ENCODE measurements at places on chromosomes 13 and 19.

GRCh38 chr19:925087-925525 is 729 bp upstream of the ARID3A start:
- peaks cover 5% of the 10 kb centered on the region for H3K36me3 ChIP-seq
- no peak overlapping the region for H3K27ac ChIP-seq
- peak overlapping the region; percentile 79 for H3K4me3 ChIP-seq
- DNase-seq, result no peak
- peaks cover 28% of the 10 kb centered on the region for H3K27me3 ChIP-seq
- peaks cover 20% of the 10 kb centered on the region for H3K4me1 ChIP-seq

DNA sequence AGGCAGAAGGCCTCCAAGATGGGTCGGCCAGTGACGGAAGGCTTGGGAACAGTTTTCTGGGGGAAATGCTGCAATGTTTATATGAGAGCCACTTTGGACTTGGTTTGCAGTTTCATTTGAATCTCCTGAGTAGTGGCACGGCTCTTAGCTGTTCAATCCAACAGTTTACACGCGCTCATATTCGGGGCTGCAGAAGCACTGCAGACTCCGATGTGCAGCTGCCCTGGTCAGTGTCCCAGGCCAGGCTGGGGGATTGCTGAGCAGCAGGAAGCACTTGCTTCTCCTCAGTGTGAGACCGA is 31.7 kb downstream of the CEBPG start:
- no peak overlapping the region for H3K4me3 ChIP-seq
- no peaks in the 10 kb centered on the region for H3K4me1 ChIP-seq
- no peak for DNase-seq
- H3K27me3 ChIP-seq, result peaks cover 4% of the 10 kb centered on the region
- no peaks in the 10 kb centered on the region for H3K36me3 ChIP-seq

DNA sequence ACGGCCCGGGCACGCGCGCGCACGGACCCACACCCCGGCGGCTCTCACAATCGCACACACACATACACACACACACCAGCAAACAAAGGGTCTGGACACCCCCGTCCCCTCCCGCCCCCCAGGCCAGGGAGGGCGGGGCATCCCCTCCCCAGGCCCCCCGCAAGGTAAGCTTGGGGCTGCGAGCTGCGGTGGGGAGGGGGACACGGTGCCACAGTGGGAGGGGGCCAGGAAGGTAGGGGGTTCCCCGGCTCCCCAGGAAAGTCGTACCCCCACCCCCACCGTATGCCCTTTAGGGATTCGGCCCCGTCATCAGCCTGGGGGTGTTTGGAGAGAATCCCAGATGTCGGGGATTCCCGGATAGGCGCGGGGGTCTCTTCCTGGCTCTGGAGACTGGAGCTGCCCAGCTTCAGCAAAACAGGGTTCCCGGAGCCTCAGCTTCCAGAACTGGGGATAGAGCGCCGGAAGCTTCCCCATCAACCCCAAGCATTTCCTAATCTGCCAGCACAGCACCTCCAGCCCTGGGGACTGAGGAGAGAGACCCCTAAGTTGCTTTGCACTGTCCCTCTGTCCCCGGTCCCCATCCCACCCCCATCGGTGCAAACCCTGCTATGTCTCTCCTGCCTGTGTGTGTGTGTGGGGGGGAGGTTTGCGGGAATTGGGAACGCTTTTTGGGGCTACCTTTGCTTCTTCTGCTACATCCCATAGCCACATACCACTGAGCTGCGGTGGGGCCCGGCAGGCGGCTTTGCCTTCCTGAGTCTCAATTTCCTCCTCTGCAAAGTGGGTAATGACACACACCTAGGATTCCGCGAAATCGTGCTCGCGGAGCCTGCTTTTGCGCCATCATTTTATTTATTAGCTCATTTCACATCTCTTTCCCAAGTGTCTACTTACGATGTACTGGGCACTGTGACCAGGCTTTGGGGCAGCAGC is 1.8 kb upstream of the CDC37 start:
- H3K27me3 ChIP-seq, result peaks cover 64% of the 10 kb centered on the region
- no peaks in the 10 kb centered on the region for H3K36me3 ChIP-seq
- H3K27ac ChIP-seq, result no peak overlapping the region
- H3K4me1 ChIP-seq, result peaks cover 29% of the 10 kb centered on the region
- H3K4me3 ChIP-seq, result peak overlapping the region; percentile 98

GRCh38 chr13:59776924-59777690 is 386.6 kb downstream of the DIAPH3 start:
- no peaks in the 10 kb centered on the region for H3K27me3 ChIP-seq
- H3K4me1 ChIP-seq, result peaks cover 19% of the 10 kb centered on the region
- H3K4me3 ChIP-seq, result no peak overlapping the region
- no peak overlapping the region for H3K27ac ChIP-seq

DNA sequence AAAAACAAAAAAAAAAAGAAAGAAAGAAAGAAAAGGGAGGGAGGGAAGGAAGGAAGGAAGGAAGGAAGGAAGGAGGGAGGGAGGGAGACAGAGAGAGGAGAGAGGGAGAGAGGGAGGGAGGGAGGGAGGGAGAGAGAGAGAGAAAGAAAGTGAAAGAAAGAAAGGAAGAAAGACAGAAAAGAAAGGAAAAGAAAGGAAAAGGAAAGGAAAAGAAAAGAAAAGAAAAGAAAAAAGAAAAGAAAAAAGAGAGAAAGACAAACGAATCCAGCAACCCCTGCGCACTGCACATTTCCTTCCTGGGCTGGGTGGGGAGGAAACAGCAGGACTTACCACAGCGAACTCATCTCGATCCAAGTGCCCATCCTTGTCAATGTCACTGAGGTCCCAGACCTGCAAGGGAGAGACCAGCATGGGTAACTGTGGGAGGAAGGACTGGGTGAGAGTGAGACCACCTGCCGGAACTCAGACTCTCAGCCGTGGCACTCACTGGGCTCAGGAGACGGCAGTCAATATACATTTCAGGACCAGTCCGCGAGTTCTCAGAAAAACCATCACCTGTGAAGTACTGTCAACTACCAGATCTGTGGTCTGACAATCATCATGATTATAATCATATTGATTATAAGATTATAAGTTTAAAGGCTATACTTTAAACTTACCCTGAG is 43.3 kb downstream of the EPS15L1 start:
- no peak overlapping the region for H3K4me3 ChIP-seq
- no peak for DNase-seq
- no peaks in the 10 kb centered on the region for H3K4me1 ChIP-seq
- peaks cover 51% of the 10 kb centered on the region for H3K36me3 ChIP-seq

DNA sequence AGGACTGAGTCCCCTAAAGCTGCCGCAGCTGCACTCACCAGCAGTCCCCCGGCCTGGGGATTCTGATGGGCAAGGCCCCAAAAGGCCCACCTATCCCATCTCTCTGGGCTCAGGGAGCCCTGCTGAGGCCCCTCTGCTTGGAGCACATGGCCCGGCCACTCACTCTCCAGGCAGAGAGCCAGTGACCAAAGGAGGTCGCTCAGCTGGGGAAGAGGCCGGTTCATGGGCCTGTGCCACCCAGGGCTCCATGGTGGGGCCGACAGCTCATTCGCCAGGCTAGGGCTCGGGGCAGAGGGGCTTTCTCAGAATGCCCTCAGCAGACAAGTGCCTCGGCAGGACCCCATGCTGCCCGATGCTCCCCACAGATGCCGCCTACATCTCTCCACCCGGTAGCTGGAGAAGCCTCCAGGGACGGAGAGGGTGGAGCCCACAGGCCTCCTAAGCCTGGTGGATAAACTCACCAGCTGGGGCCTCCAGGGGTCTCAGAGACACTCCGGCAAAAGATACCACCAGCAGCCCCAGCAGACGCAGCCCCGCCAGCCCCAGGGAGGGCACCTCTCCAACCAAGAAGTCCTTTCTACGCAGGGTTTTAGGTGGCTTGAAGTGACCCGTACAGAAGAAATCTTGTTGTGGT is 54.4 kb downstream of the MLLT1 start:
- H3K36me3 ChIP-seq, result peaks cover 21% of the 10 kb centered on the region
- H3K4me3 ChIP-seq, result no peak overlapping the region
- H3K27me3 ChIP-seq, result no peaks in the 10 kb centered on the region
- H3K27ac ChIP-seq, result peak overlapping the region; percentile 61
- DNase-seq, result no peak

- no peaks in the 10 kb centered on the region for H3K4me1 ChIP-seq
- DNase-seq, result no peak
- H3K36me3 ChIP-seq, result peaks cover 35% of the 10 kb centered on the region
- H3K4me3 ChIP-seq, result no peak overlapping the region
These were observed 51.6 kb downstream of the ZNF146 start for GRCh38 chr19:36266375-36266961.

DNA sequence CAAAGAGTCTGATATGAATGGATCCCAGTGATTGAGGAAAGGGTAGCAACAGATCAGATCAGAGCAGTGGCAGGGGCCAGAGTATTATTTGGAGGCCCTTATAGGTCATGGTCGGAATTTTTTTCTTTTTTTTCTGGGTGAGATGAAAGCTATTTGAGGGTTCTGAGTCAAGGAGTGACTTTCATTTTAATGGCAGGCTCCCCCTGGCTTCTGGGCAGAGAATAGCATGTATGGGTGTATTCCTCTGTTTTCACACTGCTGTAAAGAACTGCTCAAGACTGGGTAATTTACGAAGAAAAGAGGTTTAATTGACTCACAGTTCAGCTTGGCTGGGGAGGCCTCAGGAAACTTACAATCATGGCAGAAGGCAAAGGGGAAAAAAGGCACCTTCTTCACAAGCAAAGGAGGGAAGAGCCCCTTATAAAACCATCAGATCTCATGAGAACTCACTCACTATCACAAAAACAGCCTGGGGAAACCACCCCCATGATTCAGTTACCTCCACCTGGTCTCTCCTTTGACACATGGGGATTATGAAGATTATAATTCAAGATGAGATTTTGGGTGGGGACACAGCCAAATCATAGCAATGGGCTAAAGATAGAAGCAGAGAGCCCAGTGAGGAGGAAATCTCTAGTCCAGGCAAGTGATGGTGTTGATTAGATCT is 3.0 kb upstream of the SLC6A16 start:
- H3K27me3 ChIP-seq, result peaks cover 4% of the 10 kb centered on the region
- H3K36me3 ChIP-seq, result peaks cover 66% of the 10 kb centered on the region
- H3K27ac ChIP-seq, result no peak overlapping the region
- no peak for DNase-seq
- peaks cover 27% of the 10 kb centered on the region for H3K4me1 ChIP-seq

- no peak overlapping the region for H3K4me3 ChIP-seq
- H3K36me3 ChIP-seq, result peaks cover 16% of the 10 kb centered on the region
- no peaks in the 10 kb centered on the region for H3K27me3 ChIP-seq
- DNase-seq, result no peak
These were observed 23.6 kb downstream of the AP3D1 start for GRCh38 chr19:2127758-2128157.

DNA sequence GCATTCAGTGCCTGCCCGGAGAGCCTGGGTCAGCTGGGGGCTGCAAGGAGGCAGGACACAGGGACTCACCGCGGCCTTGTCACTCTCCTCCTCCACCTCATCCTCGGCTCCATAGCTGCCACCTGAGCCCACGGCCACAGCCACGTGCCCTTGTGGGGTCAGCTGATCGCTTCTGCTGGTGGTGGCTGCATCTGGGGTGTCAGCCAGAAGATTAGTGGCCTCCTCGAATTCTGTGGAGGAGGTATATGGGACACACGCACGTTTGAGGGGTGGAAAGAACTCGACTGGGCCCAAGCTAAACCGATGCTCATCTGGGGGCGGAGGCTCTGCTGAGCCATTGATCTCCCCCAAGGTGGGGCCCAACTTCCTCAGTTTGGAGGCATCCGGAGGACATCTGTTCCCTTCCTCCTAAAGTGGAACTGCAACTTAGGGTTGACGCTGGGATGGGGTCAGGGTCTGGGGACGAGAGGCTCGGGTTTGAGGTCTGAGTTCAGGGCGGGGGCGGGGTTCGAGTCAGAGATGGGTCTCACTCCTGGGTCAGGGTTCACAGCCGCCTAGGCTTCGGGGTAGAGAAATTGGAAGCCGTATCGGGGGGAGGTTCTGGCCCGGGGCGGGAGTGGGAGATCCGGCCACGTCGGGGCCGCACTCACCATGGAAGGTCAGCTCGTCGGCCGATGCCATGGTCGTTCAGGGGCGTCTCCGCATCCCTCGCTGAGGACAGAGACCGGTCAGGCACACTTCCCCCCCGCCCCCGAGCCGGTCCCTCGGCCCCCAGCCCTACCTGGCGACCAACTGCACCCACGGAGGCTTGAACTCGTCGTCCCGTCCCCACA is 493 bp downstream of the YIPF2 start:
- H3K27ac ChIP-seq, result no peak overlapping the region
- H3K27me3 ChIP-seq, result no peaks in the 10 kb centered on the region
- peaks cover 24% of the 10 kb centered on the region for H3K4me1 ChIP-seq
- DNase-seq, result no peak
- H3K4me3 ChIP-seq, result peak overlapping the region; percentile 92
- H3K36me3 ChIP-seq, result peaks cover 21% of the 10 kb centered on the region

- peaks cover 9% of the 10 kb centered on the region for H3K4me1 ChIP-seq
- peaks cover 3% of the 10 kb centered on the region for H3K27me3 ChIP-seq
- H3K27ac ChIP-seq, result no peak overlapping the region
- H3K36me3 ChIP-seq, result no peaks in the 10 kb centered on the region
- no peak overlapping the region for H3K4me3 ChIP-seq
- no peak for DNase-seq
These were observed 290.5 kb downstream of the RFC3 start for GRCh38 chr13:34108410-34108809.

GRCh38 chr13:45398877-45399276 is 19.3 kb downstream of the SLC25A30 start:
- peaks cover 2% of the 10 kb centered on the region for H3K27me3 ChIP-seq
- H3K4me3 ChIP-seq, result no peak overlapping the region
- DNase-seq, result no peak
- peaks cover 25% of the 10 kb centered on the region for H3K4me1 ChIP-seq
- H3K27ac ChIP-seq, result no peak overlapping the region

DNA sequence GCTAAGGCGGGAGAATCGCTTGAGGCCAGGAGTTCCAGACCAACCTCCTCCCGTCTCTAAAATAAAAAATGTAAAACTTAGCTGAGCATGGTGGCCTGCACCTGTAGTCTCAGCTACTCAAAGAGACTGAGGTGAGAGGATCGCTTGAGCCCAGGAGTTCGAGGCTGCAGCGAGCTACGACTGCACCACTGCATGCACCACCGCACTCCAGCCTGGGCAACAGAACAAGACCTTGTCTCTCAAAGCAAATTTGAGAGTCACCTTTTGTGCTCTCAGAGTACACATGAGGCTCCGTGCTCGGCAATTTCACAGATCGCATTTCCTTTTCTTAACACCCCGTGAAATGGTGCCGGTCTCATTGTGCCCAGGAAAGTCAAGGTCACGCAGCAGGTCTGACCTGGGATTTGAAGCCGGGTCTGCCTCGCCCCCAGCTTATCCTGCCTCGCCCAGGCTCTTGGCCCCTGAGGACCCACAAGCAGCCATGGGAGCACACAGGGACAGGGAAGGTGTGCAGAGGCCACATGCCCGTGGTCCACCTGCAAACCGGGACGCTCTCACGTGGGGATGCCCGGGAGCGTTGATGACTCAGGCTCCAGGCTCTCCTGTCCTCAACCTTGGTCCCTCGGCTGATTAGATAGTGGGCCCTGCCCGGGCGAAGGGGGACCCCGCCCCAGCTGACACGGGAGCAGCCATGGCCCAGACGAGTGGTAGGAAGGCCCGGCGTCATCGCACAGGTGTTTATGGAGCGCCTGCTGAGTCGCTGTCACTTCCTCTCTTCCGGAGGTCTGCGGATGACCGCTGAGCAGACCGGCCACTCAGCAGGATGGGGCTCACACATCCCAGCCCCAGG is 1.1 kb upstream of the SMIM24 start:
- no peak overlapping the region for H3K4me3 ChIP-seq
- DNase-seq, result no peak
- H3K27me3 ChIP-seq, result peaks cover 38% of the 10 kb centered on the region
- no peak overlapping the region for H3K27ac ChIP-seq
- H3K4me1 ChIP-seq, result peaks cover 24% of the 10 kb centered on the region
